Stimulated activated CD4-positive, alpha-beta T cell treated with anti-CD3 and anti-CD28 coated beads, Interleukin-2, amount 100 ng/mL, for 24 hours (primary cell): ENCODE measurements at places on chromosomes 6 and 20.

DNA sequence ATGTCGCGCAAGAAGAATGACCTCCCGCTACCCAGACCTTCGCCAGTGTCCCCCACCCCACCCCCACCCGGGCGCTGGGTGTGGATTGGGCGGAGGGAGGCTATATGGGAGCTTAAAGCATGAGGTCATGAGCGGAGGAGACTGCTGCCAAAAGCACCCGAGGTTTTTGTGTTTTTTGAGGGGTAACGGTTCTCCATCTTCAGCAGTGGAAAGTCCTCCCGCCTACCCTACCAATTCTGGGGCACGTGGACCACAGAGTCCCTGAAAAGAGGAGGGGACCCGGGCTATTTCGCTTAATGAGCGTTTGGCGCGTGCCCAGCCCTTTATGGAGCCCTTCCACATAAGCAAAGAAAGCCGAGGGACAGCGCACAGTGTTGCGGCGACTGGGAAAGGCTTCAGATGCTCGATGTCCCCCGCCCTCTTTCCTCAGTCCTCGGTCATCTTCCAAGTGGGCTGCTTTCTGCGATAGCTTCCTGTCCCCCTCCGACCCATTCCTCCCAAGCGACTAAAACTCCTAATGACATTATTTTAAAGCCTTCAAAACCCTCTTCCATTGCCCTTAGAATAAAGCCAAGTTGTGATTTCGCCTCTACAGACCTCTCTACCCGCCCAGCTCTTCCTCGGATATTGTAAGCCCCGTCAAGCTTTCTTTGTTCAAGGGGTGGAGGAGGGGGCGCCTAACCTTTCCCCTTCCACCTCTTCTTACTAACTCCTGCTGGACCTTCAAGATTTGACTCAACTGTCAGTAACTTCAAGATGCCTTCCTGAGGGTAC lies 2.1 kb upstream of the TRERF1 start:
- DNase-seq = peak; percentile 11

DNA sequence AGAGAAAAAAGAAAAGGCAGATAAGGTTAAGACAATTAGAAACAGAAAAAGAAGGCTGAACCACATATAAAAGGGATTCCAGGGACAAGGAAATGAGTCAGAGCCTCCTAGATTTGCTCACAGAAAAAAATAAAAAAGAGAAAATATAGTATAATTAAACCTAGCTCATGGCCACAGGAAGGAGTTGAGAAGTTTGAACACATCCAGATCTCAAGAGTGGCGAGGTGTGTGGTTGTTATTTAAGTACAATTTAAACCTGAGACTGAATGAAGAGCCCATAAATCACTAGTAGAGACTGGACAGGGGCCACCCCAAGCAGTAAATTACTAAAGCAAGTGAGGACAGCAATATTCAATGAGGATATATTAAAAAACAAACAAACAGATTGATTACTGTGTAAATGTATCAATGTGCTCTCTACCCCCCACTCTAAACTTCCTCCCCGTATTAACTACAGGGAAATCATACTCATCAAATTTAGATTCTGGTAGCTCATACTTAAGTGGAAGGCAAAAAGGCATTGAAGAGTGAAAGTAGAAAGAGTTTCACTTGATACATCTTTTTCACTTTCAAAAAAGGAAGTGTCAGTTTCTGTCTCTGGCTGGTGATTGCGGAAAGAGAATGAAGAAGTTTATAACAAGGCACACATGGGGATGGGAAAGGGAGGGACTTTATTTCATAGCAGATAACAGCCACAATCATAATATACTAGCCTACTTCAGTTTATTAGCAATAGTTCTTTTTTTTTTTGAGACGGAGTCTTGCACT lies 49.3 kb upstream of the SCAF8 start:
- DNase-seq = no peak

GRCh38 chr6:19175023-19175422 lies 662.1 kb upstream of the ID4 start:
- DNase-seq = no peak

- DNase-seq = no peak
Observed at GRCh38 chr6:45001663-45002062, 326.5 kb upstream of the RUNX2 start.

DNA sequence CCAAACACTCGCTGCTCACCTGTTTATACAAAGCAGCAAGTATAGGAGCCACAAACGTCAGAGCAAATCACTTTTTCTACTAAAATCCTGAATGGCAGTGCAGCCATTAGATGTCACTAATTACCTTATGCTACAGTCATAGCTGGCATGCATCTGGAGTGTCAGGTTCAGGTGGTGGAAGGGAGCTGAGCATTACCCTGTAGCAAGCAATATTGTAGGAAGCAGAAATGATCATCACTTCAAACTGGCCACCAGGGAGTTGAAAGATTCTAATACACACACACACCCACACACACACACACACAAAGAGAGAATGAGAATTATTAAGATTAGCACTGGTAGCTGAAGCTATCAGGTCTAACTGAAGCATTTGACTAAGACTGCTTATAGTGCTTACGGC lies 75.8 kb downstream of the EFHC1 start:
- no peak for DNase-seq

DNA sequence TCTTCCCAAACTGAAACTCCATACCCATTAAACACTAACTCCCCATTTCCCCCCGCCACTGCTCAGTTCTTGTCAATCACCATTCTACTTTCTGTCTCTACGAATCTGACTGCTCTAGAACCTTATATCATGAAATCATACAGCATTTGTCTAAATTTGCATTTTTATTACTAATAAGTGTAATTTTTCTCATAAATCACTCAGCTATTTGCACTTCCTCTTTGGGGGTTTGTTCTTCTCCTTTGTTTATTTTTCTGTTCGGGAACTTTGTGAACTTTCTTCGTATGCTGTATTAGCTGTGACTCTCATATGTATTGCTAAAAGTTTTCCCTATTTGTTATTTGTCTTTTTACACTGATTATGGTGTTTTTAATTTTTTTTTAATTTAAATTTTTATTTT lies 152.2 kb downstream of the SLC16A10 start:
- no peak for DNase-seq

- no peak for DNase-seq
Observed at GRCh38 chr20:46087161-46087560, 2.6 kb downstream of the NCOA5 start.

DNA sequence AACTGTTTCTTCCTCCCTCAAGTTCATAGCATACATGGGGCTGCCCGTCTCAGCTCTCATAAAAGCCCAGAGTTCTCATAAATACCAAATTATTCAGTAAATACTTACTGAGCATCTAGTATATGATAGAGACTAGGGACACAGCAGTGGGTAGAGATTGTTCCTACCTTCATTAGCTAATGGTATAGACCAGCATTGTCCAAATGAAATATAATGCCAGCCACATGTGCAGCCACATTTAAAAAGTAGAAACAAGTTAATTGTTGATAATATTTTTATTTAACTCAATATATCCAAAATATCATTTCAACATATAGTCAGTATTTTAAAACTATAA lies 1.2 kb downstream of the TTLL9 start:
- no peak for DNase-seq
